ENCODE measurements at places on chromosomes 11 and 22. TPM values are rescaled to one million over a fixed set of nuclear protein-coding genes. Genes with fewer than 3 reads are reported as not detected.

DNA sequence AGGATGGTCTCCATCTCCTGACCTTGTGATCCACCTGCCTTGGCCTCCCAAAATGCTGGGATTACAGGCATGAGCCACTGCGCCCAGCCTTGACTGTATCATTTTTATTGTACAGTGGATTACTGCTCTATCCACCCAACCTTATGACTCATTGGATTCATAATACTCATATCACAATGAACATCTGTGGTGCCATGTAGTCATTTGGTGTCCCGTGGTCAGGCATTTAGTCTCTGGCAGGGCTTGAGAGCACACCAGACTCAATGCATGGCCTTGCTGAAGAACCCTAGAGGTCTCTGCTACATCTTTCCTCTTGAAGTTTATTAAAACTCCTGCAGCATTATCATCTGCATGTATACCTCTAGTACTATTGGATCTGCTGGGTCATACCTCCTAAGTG is 98.0 kb upstream of the LDLRAD3 start:
- no peak for DNase-seq

FXYD2 gene
- total RNA-seq = not detected

OMP gene
- not detected for total RNA-seq

SCGB1C1 gene
- total RNA-seq = not detected

PRR14L gene
- total RNA-seq = 17.2 TPM

GRCh38 chr22:25113316-25113721 is 86.3 kb upstream of the CRYBB3 start:
- DNase-seq = no peak

ASPHD2 gene
- 0.32 TPM for total RNA-seq

DNA sequence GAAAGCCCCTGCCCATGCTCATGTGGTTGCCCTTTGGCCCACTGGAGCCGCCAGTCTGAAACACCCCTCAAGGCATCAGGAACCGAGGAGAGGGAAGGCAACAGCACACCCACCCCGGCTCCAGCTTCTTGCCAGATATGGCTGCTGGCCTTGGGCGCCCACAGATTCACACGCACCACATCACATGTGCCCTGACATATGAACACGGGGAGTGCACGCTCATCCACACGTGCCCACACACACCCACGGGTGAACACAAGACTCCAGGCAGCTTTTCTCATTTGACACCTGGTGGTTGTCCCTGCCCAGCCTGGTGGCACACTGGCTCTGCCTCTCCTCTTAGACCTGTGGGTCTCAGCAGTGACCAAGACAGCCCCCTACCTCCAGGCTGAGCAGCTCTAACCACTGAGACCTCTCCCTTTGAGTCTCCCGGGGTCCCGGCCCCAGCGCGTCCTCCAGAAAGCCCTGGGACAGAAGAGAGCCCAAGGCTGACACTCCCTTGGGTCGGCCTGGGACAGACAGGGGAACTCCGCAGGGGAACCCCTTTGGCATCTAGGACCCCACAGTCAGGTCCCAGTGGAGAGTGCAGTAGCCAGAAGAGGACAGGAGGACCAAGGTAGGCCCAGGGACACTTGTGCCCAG is 2.7 kb upstream of the MAPK12 start:
- DNase-seq = no peak

DNA sequence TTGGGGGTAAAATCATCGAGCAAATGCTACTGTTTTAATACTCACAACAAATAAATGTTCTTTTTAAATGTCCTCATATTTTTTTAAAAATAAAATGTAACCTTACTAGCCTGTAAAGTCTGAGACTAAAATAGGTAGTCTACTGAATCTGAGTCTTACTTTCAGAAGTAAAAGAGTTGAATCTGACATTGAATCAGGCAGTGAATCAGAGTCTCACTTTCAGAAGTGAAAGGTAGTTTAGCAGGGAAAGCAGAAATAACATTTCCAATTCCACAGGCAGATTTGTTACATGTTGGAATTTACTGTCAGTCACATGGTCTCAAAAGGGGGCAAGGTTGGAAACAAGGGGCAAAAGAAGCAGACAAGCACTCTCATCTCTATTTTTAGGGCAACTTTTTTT is 143.0 kb downstream of the ELP4 start:
- DNase-seq = no peak

DNA sequence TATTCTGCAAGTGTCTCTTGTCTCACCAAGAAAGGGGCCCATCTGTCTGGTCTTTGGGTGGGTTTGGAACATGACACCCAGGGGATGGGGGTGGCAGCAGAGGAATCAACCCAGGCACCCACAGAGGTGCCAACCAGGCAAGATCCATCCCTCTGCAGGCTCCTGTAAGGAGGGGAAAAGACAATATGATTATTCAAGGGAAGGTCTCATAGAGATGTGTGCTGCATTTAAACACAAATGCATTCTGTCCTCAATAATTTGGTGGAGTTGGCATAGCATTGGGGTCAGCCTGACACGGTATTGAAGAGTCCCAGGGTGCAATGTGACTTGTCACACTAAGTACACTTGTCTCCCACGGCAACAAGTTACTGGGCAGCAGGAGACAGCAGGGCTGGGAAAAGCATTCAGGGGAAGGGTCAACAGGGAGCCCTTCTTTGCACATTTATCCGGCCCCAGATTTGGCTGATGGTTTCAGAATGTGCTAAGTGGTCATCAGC is 33.1 kb upstream of the SPON1 start:
- no peak for DNase-seq

- DNase-seq = no peak
These were observed 33.6 kb downstream of the NEU3 start for GRCh38 chr11:75022296-75022695.

ABCG4 gene
- not detected for total RNA-seq

KCNA4 gene
- total RNA-seq = 0.11 TPM

DNA sequence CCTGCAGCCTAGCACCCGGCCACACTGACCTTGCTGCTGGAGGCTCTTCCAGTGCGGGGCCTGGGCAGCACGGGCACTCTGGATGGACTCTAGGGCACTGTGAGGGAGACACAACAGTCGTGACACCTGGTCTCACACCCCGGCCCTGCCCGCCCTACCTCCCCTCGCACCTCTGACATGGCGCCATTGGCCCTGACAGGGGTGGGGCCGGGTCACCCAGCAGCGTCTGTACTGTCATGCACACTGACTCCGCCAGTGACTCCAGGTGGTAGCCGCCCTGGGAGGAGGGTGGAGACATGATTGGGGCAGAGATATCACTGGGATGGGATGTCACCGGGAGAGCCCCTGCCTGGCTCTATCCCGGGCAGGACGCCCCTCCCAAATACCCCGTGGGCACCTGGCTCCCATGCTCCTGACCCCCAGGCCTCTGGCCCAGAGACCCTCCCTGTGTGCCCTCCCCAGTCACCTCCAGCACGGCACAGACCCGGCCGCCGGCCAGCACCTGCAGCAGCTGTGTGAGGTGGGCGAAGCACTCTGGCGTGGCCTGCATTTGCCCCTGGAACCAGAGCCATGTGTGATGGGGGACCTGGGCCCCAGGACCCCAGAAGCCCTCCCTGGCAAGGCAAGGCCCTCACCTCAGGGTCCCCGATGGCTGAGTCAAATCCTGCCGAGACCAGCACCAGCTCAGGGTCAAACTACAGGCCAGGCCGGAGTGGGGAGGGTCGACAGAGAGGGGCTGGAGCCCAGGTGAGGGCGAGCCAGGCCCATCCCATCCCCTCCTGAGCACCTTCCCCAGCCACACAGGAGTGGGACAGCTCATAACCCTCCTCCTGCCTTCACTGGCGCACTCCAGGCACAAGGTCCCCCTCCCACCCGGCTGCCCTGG is 2.6 kb downstream of the HDAC10 start:
- DNase-seq = no peak

DNA sequence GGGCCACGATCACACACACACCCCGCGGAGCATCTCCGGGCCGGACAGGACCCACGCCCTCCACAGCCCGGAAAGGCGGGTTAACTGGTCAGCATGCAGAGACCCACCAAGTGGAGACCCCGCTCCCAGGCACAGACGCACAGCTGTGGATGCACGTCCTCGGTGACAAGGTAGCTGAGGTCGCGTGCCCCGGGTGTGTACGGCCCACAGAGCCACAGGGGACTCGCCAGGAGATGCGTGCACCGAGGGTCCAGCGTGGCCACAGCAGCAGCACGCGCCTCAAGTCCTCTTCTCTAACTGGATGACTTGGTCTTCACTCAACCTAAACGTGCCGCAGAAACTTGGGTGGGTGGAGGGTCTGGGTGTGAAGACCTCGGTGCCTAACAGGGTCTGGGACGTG is 5.5 kb downstream of the H19 start:
- no peak for DNase-seq

DNA sequence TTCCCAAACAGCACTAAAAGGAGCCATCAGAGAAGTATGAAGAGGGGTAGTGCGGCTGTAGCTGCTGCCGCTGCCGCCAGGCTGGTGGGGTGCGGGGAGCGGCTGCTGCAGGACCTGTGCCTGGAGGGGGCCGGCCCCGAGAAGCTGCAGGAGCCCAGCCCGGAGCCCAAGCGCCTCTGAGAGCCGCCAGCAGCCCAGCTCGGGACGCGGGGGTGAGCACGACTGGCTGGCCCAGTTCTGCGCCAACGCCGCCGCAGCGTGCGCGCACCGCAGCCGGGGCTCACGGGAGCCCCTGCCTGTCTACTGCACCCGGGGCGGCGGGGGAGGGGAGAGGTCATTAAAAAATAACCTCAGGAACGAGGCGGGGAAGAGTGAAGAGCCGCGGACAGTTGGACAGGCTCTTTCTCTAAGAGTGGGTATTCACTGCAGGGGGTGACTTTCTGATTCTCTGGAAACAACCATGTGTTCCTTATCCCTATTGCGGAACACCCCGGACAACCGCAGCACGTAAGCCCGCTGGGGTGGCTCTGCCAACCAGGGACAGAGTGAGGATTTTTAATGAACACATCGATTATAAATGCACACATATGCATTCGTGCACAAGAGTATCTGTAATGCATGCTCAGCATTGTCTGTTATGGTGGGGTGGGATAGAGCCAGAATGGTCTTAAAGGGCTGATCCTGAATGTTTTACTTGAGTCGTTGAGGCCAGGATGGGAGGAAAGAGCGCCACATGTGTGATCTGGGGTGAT is 453 bp downstream of the GAS2 start:
- DNase-seq = no peak

B4GAT1 gene
- total RNA-seq = 64.2 TPM

NCAM1 gene
- total RNA-seq = 3.3 TPM

IL17REL gene
- total RNA-seq = not detected

- DNase-seq = no peak
These were observed 16.4 kb downstream of the DAGLA start for GRCh38 chr11:61696602-61697001.

DNA sequence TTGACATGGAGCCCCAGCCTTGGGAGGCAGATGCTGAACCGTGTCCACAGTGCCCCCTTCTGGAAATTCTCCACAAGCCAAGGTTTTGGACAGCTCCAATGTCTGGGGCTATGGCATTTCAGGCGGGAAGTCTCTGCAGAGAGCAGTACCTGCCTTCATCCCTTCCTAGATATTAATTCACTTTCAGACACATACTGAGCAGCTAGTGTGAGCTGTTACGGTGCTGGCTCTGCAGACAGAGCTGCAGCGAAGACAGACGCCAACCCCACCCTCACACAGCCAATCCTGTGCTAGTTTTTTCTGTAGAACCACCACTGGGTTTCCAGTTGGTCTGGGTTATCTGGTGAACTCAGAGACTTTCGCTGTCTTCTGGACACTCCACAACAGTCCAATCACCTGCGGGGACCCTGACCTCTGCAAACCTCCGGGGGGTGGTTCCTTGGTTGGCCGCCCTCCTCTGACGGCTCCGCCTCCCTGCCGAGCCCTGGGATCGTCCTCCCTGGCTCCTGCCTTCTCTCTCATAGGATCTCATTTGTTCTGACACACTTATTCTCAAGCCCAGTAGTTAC is 9.1 kb downstream of the LMF2 start:
- no peak for DNase-seq

GRCh38 chr22:29106839-29107238 is 34.0 kb downstream of the KREMEN1 start:
- no peak for DNase-seq

GRCh38 chr22:36267896-36268485 is 15.1 kb downstream of the APOL1 start:
- DNase-seq = no peak

HSPB2 gene
- not detected for total RNA-seq

DNA sequence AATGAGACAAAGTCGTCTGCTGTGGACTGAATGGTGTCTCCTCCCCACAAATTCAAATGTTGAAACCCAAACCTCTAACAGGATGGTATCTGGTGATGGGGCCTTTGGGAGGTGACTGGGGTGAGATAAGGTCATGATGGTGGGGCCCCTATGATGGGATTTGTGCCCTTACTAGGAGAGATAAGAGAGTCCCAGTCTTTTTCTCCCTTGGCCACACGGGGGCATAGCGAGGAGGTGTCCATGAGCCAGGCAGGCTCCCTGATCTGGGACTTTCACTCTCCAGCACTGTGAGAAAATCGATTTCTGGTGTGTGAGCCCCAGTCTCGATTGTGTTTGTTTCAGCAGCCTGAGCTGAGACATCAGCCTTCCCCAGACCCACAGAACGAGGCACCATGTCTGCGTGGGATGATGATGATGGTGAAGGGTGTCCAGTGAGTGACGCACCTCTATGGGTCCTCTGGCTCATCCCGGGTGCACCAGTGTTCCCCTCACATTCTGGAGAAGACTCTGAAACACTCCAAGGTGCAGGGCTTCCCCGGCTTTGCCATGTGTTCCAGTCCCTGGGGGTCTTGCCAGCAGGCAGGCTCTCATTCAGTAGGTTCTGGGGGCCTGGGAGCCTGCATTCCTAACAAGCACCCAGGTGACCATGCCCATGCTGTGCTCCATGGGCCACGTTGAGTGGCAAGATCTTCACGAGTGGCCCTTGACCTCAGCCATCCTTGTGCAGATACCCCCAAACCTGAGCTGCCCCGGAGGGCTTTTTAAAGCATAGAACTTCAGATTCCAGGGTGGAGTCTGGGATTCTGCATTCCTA is 363.0 kb downstream of the CTTN start:
- no peak for DNase-seq

DNA sequence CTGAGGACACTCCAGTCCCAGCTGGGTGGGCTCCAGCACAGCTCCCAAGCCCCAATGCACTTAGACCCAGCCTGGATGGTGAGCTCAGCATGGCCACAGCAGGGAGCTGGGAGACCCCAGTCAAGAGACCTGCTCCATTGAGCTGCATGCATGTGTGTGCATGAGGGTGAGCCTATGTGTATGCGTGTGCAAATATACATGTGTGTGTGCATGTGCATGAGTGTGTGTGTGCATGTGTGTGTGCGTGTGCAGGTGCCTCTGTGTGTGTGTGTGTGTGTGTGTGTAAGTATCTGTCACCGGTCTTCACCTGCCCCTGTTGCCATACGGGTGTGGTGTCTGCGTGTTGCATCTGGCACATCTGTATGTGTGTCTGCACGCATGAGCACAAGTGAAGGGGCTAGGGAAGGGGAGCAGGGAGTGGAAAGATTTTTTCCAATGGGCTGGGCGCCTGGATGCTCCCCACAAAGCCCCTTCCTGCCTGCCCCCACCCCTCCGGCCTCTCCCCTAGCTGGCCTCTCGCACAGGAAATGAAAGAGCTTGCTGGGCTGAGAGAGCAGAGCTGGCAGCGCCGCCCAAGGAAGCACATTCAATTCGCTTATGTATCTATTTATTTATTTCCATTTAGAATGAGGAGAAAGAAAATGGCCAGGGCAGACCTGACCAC is 4.1 kb downstream of the TSPAN32 start:
- peak; percentile 65 for DNase-seq

GLYAT gene
- not detected for total RNA-seq

LRRC4C gene
- total RNA-seq = not detected

SERGEF gene
- 13.6 TPM for total RNA-seq

All from ascending aorta (tissue), 2 donors.